ENCODE measurements at places on chromosomes 12 and 14.

DNA sequence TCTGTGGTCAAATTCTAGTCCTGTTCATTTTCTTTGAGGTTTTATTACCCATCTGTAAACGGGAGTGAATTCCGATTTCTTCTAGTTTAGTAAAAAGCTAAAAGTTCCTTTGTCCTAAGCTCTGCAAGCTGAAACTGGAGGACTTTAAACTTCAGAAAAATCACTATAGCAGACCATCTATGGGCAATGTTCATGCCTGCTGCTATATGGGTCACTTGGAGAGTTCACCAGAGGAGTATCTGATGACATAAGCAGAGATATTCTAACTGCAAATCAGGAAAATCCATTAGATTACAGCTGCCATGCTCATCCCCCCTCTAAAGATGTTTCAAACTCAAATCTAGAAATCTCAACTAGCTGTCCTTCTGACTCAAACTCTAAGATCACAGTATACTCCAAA lies 193.0 kb upstream of the RTL1 start:
- DNase-seq, result no peak

- DNase-seq, result no peak
Observed at GRCh38 chr12:93626160-93626559, 51.0 kb upstream of the CRADD start.

DNA sequence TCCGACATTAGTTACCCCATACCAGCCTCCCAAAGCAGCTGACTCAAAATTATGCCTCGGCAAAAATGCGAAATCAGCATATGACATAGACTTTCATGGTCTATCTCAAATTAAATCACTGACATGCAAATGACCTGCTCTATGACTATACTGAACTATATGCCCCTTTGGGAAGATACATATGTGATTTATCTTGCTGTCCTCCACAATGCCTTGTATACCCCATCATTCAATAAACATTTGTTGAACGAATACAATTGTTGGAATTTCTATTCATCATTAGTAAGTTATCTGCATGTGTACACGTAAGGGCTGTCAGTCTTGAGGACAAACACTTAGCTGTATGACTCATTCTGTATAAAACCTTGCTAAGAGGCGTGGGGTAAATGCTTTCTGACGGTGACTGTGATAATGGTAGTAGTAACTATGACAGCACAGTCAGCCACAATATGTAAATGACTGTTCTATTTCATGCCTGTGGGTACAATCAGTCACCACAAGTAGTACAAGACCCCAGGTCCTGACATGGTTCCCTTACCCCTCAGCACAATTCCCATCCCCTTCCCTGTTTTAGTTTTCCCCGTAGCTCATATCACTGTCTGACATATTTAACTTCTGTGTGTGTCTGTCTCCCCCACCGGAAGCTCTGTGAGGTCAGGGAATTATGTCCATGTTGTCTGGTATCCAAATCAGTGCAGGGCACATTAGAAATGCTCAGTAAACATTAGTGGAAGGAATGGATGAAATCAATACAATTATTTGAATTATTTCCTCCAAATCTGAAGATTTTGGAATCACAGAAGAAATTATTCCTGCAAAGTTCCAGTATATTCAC lies 42.8 kb downstream of the STXBP6 start:
- DNase-seq, result no peak

GRCh38 chr14:23567186-23568020 lies at the start of gene AP1G2:
Gene AP1G2 (minus strand): TSS chr14:23567791. CDS start chr14:23567314, 477 bp downstream.
- peak; percentile 73 for DNase-seq

GRCh38 chr14:75769047-75769685 lies 108.1 kb downstream of the TTLL5 start:
- no peak for DNase-seq

DNA sequence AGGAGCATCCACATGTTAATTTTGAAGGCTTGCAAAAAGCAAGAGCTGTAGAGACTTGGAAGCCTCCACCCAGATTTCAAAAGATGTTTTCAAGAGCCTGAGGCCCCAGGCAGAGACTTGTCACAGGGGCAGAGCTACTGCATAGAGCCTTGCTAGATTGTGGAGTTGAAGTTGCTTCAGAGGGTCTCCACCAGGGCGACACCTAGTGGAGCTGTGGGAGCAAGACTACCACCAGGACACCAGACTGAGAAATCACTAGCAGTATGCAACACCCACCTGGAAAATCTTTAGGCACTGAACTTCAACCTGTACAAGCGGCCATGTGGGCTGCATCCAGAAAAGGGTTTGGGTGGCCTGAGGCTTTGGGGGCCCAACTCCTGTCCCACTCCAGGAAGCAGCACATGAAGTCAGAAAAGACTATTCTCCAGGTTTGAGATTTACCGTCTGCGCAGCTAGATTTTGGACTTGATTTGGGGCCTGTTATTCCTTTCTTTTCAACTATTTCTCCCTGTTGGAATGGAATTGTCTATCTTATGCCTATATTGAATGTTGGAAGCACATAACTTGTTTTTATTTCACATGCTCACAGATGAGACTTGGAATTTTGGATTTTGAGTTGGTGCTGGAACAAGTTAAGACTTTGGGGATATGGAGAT lies 508.6 kb downstream of the FLRT2 start:
- DNase-seq, result no peak

GRCh38 chr12:110533607-110534006 lies 31.5 kb downstream of the RAD9B start:
- DNase-seq, result no peak

DNA sequence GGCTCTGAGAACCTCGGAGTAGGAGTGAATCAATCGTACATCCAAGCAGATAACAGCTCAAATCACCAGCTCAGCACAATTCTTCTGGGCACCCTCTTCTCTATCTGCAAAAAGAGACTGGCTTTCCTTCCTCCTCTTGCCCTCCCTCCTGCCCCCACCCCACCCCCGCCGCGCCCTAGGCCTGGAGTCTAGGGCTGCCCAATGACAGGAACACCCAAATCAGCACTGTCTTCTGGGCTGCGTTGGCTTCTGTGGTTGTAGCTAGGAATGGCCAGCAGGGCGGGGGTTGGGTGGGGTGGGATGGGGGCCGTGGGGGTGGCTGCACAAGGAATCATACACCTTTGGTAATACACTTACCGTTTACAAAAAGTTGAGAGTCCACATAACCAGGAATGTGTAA lies 28.0 kb upstream of the TMCC3 start:
- no peak for DNase-seq

All from stimulated activated CD8-positive, alpha-beta memory T cell treated with anti-CD3 and anti-CD28 coated beads, Interleukin-15, amount 100 ng/mL, for 4 hours (primary cell).